Natural killer cell treated with Interleukin-12 subunit alpha and Interleukin-12 subunit beta and Interleukin-15 and Interleukin-18, amount 100 ng/mL, for 72 hours (primary cell): ENCODE measurements at places on chromosomes 3 and 15. TPM values are rescaled to one million over a fixed set of nuclear protein-coding genes. Genes with fewer than 3 reads are reported as not detected.

Gene CLDN18
- total RNA-seq: not detected

Gene IQCF5
- total RNA-seq: not detected

Gene PRICKLE2
- total RNA-seq: not detected

Gene ITIH3
- total RNA-seq: not detected

Gene PTPN23
- 45.3 TPM for total RNA-seq

Gene ABI3BP
- total RNA-seq: not detected

Gene IMP3
- 111 TPM for total RNA-seq

Gene NAALADL2
- 0.70 TPM for total RNA-seq
